ENCODE measurements at places on chromosomes 5 and 9.
A peak's percentile ranks its signal among the peaks of the same experiment; 100 is the strongest.

GRCh38 chr5:67234671-67235176 is 38.1 kb upstream of the CD180 start:
- no peaks in the 10 kb centered on the region for H3K36me3 ChIP-seq
- peak overlapping the region; percentile 25 for H3K4me3 ChIP-seq
- peaks cover 2% of the 10 kb centered on the region for H3K4me1 ChIP-seq
- DNase-seq = no peak
- no peak overlapping the region for H3K27ac ChIP-seq

DNA sequence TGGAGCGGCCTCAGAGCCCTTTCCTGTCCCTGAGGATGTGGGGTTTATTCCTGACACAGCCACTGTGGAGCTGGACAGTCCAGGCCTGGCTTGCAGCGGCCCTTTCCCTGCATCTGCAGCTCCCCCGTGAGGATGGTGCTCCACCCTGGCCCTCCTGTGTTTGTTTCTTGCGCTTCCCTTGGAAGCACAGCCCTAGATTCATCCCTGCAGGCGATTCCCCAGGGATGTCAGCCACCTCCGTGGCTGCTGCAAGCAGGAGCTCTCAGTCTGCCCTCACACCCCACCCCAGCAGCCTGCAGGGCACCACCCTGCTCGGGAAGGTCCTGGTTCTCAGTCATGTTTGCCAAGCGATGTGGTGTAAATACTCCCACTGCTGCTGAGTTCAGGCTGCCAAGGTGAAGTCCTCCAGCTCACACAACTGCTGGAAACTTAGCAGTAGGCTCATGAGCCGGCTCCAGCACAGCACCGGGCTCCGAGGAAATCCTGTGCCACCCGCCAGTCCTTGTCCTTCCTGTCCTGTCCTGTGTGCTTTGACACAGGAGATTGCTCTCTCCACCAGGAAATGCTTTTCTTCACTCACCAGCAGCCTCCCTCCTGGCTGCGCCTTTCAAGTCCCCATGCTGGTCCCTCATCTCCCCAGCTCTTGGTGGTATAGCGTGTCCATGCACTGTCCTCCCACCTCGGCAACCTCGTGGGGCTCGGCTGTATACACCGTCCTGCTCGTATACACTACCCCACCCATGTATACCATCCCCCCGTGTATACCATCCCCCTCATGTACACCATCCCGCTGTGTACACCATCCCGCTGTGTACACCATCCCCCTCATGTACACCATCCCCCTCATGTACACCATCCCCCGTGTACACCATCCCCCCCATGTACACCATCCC is 16.2 kb downstream of the ROPN1L start:
- H3K4me3 ChIP-seq = no peak overlapping the region
- H3K4me1 ChIP-seq = peaks cover 19% of the 10 kb centered on the region
- H3K27ac ChIP-seq = no peak overlapping the region

- H3K4me1 ChIP-seq = no peaks in the 10 kb centered on the region
- H3K27me3 ChIP-seq = no peaks in the 10 kb centered on the region
- no peak overlapping the region for H3K4me3 ChIP-seq
- no peak for DNase-seq
These were observed 95.3 kb downstream of the PTTG1 start for GRCh38 chr5:160516696-160517530.

DNA sequence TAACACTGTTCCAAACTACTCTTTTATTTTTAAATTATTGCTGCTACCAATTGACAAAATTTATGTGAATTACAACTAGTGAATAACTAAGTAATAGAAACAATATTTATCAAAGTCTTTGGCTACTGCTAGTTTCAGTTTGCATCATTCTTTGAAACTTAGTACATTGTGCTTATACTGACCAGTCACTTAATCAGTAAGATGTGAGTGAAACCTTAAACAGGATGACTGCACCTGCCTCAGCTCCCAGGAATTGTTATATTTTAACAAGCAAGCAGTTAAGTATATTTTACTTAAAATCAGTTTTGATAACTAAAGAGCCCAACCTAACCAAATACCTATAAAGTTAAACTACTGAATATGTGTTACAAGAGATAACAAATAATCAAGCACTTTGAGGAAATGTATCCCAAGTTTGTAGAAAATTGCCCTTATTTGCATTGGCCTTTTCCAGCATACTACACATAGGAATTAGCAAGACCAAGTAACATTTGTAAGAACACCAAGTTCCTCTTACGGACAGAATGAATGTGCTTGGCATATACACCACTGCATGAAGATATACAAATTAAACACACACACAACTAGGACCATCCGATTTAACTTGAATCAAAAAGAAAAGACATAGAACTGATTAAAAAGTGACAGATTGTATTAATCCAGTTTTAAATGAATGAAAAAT is 545.5 kb upstream of the DAB2 start:
- no peaks in the 10 kb centered on the region for H3K27me3 ChIP-seq
- H3K36me3 ChIP-seq = no peaks in the 10 kb centered on the region
- H3K27ac ChIP-seq = no peak overlapping the region

DNA sequence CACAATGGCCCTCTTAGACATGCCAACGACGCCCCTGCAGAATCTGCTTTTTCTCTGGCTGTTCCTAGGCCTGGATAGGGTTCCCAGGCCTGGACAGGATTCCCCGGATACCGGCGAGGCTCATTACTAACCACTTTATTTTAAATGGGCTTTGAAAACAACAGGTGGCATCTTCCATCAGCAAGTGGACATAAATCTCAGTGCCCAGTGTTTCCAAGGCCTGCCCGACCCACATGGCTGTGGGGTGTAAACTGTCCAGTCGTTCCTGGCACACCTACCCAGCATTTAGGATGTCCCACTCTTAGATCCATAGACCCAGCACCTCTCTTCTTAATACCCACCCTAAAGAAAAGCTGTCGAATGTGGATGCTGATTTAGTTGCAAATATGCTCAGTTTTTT is 896 bp downstream of the CMBL start:
- DNase-seq = no peak
- peak overlapping the region; percentile 86 for H3K27ac ChIP-seq
- peak overlapping the region; percentile 75 for H3K4me3 ChIP-seq
- H3K4me1 ChIP-seq = peaks cover 11% of the 10 kb centered on the region
- H3K27me3 ChIP-seq = no peaks in the 10 kb centered on the region

DNA sequence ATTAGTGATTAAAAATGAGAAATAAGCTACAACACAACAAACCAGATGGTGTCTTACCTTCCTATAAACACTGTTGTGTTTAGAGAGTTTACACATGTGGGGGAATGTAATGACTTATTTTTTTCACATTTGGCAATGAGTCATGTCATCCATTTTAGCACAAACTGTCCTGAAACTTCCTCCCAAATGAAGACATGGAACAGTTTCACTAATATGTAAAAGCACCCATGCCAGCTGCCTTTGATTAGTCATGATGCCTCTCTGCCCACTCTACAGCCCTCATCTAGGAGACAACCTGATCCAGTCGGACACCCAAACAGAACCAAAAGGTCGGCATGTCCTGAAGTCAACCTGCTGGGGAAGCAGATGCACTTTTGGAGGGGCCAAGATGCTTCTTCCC is 98.2 kb downstream of the SEMA5A start:
- H3K36me3 ChIP-seq = no peaks in the 10 kb centered on the region
- no peaks in the 10 kb centered on the region for H3K4me1 ChIP-seq
- no peak for DNase-seq

- H3K36me3 ChIP-seq = no peaks in the 10 kb centered on the region
- H3K4me1 ChIP-seq = no peaks in the 10 kb centered on the region
- H3K27me3 ChIP-seq = no peaks in the 10 kb centered on the region
- peak overlapping the region; percentile 45 for H3K27ac ChIP-seq
- DNase-seq = no peak
These were observed 1039.9 kb downstream of the TLE1 start for GRCh38 chr9:80649496-80649895.

GRCh38 chr5:92402045-92402444 is 1018.9 kb upstream of the ARRDC3 start:
- H3K4me3 ChIP-seq = no peak overlapping the region
- no peaks in the 10 kb centered on the region for H3K36me3 ChIP-seq
- H3K4me1 ChIP-seq = no peaks in the 10 kb centered on the region
- H3K27ac ChIP-seq = no peak overlapping the region

GRCh38 chr5:148963664-148964063 is 99.2 kb downstream of the SH3TC2 start:
- H3K4me3 ChIP-seq = no peak overlapping the region
- H3K27me3 ChIP-seq = no peaks in the 10 kb centered on the region
- no peak for DNase-seq
- H3K4me1 ChIP-seq = peaks cover 17% of the 10 kb centered on the region
- H3K27ac ChIP-seq = no peak overlapping the region
- no peaks in the 10 kb centered on the region for H3K36me3 ChIP-seq

- H3K36me3 ChIP-seq = no peaks in the 10 kb centered on the region
- no peaks in the 10 kb centered on the region for H3K4me1 ChIP-seq
- no peaks in the 10 kb centered on the region for H3K27me3 ChIP-seq
- DNase-seq = no peak
- no peak overlapping the region for H3K27ac ChIP-seq
These were observed 417.2 kb downstream of the TMEM232 start for GRCh38 chr5:110309222-110309621.

GRCh38 chr9:111839987-111840386 is 45.2 kb upstream of the SHOC1 start:
- H3K4me3 ChIP-seq = no peak overlapping the region
- no peaks in the 10 kb centered on the region for H3K36me3 ChIP-seq
- no peak overlapping the region for H3K27ac ChIP-seq
- H3K27me3 ChIP-seq = no peaks in the 10 kb centered on the region
- H3K4me1 ChIP-seq = no peaks in the 10 kb centered on the region

DNA sequence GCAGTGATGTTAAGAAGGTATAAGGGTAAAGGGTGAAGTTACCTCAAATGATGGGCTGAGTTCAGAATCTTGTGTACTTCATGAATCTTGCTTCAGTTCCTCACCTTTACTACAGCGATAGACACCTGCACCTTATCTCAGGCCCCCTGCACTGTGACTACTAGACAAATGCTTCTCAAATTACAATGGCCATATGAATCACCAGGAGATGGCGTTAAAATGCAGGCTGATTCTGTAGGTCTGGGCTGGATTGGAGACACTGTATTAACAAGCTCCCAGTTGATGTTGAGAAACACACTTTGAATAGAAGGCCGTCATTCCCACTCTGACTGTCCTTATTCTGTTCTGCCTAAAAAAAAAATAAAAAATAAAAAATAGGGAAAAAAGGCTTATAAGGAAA is 29.8 kb downstream of the TARS1 start:
- no peak overlapping the region for H3K4me3 ChIP-seq
- H3K27ac ChIP-seq = no peak overlapping the region
- no peak for DNase-seq

- no peak overlapping the region for H3K4me3 ChIP-seq
- H3K4me1 ChIP-seq = no peaks in the 10 kb centered on the region
- DNase-seq = no peak
These were observed 61.5 kb downstream of the OSTF1 start for GRCh38 chr9:75149841-75150241.

- no peak for DNase-seq
- no peaks in the 10 kb centered on the region for H3K27me3 ChIP-seq
- no peak overlapping the region for H3K27ac ChIP-seq
- no peaks in the 10 kb centered on the region for H3K4me1 ChIP-seq
These were observed 391.3 kb downstream of the NR2F1-AS1 start for GRCh38 chr5:93189707-93190120.

DNA sequence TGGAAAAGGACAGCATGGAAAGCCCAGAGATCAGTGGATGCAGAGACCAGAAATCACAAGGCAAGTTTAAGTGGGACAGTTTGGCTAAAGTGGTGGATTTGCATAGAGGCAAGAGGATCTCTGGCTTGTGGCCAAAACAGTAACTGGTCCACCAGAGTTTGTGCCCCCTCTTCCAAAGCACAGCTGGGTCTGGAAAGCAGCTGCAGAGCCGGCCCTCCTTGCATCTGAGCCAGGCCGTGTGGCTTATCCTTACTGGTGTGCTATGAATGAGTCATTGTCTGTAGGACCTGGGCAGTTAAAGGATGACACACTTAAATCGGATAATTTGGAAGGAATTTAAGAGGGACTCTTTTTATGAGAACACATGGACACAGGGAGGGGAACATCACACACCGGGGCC is 146.6 kb downstream of the PIP5K1B start:
- H3K27me3 ChIP-seq = no peaks in the 10 kb centered on the region
- H3K36me3 ChIP-seq = no peaks in the 10 kb centered on the region
- no peak for DNase-seq
- H3K27ac ChIP-seq = no peak overlapping the region
- H3K4me3 ChIP-seq = no peak overlapping the region
